ENCODE measurements at places on chromosomes 2 and 18.
A peak's percentile ranks its signal among the peaks of the same experiment; 100 is the strongest.

- DNase-seq, result no peak
Observed at GRCh38 chr2:109402980-109403840, 210.6 kb downstream of the SEPTIN10 start.

- DNase-seq, result no peak
Observed at GRCh38 chr2:23380562-23381065, 4.4 kb upstream of the KLHL29 start.

GRCh38 chr2:86301009-86301408 lies 36.4 kb downstream of the REEP1 start:
- DNase-seq, result no peak

DNA sequence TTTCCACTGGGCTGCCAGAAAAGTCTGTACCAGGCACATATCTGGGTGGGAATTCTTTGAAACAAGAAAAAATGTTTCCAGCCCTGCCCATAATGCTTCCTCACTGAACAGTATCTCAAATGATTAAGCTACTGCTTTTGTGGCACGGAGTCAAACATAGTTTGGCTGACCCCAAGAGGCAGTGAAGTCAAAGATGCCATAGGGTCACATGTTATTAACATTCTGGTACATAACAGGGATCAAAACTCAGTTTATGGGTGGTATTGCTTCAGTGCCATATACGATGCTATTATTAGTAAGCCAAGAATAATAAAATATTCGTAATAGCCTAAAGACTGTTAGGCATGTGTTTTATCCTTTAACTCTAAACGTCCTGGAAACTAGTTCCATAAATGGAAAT lies 112.4 kb downstream of the FEZ2 start:
- DNase-seq, result peak; percentile 88
